ENCODE measurements at places on chromosomes 4 and X.

DNA sequence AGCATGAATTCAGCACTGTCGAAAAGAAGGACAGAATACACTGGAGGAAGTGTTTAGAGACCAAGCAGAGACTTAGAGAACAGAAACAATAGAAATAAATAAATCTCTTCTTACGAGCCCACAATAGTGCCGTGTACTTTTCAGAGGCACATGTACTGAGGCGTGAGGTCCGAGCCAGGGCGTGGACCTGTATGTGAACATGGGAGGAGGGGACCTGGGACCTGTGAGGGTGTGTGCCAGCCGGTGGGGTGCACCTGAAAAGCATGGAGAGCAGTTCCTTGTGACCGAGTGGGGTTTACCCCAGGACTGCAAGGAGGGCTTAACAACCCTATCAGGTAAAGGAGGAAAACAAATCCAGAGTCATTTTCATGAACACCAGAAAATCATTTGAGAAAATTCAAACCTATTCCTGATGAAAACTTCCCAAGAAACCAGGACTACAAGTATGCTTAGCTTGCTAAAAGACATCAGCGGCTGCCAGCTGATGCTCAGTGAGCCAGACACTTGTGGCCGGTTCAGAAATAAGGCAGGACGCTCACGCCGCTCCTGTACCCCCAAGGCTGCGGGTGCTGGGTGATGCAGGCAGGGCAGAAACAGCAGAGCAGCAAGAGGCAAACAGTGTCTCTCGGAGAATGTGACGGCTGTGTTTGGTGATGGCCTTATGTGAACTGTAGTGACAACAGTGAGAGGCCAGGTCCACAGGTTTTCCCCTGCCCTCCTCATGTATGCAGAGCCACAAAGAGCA, 37.1 kb downstream of the NELFA start:
- DNase-seq, result no peak

- no peak for DNase-seq
These were observed 146.9 kb downstream of the GRID2 start for GRCh38 chr4:92450694-92451093.

GRCh38 chr4:42995343-42995944, 102.9 kb downstream of the GRXCR1 start:
- peak; percentile 41 for DNase-seq

GRCh38 chr4:83075311-83076095, 39.0 kb downstream of the PLAC8 start:
- no peak for DNase-seq

GRCh38 chrX:43881410-43882293, 598 bp downstream of the MAOB start:
- DNase-seq, result no peak

- peak; percentile 74 for DNase-seq
These were observed 1.5 kb downstream of the GRID2 start for GRCh38 chr4:92305148-92305877.

GRCh38 chr4:78971326-78971725, 32.1 kb upstream of the PAQR3 start:
- no peak for DNase-seq

GRCh38 chrX:106247162-106247561, 79.1 kb downstream of the PWWP3B start:
- no peak for DNase-seq

- DNase-seq, result no peak
These were observed 248.0 kb downstream of the SPATA18 start for GRCh38 chr4:52299120-52299519.

GRCh38 chr4:22997358-22998224, 304.9 kb downstream of the GBA3 start:
- DNase-seq, result no peak

DNA sequence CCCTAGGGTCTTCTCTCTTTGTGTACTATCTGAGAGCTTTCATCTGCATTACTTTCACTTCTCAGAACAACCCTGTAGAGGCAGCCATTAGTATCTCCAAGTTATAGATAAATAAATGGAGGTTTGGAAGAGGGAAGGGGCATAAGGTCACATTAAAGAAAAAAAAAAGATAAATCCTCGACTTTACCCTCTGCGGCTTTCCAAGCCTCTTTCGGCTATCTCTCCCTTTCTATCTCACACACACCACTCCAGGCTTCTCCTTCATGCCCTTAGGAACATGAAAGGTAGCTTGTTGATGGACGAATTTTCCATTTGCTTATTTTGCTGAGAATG, 660 bp upstream of the ARHGEF9 start:
- no peak for DNase-seq

- DNase-seq, result no peak
These were observed 145.6 kb downstream of the POLA1 start for GRCh38 chrX:24839331-24839730.

- DNase-seq, result no peak
These were observed 186.2 kb upstream of the CPXCR1 start for GRCh38 chrX:88560673-88561330.

DNA sequence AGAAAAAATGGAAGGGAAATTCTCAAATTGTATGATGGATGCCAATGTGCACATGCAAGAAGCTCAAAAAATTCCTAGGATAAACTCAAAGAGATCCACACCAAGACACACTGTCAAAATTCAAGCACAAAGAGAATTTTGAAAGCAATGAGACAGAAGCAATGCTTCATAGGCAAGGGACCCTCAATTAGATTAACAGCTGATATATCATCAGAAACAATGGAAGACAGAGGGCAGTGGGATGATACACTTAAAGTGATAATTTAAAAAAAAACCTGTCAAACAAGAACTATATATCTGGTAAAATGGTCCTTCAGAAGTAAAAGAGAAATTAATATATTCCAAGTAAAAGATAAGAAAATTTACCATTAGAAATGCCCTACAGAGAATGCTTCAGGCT, 306.3 kb upstream of the PCDH7 start:
- no peak for DNase-seq

DNA sequence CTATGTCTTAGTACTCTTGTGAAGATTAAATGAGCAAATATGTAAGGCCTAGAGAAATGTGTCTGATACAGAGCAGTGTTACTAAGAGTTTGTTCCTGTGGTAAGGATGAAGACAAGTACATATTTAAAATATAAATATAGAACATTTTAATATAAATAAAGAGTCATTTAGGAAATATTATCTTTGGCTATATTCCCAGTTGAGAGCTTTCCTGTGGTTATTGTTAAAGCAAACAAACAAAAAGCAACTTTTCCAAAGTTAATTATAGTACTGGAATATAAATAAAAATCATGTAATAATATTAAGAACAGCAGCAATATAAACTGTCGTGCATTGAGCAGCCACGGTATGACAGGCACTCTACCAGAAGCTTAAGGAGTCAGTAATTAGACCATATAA, 472.5 kb downstream of the INPP4B start:
- DNase-seq, result no peak

- no peak for DNase-seq
These were observed 591.2 kb downstream of the ZNF674 start for GRCh38 chrX:45954026-45954425.

DNA sequence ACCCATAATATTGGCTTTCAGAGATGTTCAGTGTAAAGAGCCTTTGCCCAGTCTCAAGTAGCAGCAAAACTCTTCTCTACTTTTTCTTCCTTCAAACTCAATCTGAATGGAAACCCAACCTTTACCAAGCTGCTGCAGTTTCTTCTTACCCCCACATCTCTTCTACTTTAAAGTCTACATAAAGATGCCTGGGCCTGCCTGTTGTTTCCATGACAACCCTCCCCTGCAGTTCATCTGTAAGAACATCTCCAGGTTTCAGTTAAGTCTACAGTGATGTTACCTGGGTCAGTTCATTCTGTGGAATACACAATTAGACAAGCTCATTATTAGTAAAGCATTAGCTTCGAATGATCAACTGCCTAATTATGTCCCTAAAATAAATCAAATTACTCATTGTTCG, 81.4 kb downstream of the SPANXN3 start:
- DNase-seq, result no peak

DNA sequence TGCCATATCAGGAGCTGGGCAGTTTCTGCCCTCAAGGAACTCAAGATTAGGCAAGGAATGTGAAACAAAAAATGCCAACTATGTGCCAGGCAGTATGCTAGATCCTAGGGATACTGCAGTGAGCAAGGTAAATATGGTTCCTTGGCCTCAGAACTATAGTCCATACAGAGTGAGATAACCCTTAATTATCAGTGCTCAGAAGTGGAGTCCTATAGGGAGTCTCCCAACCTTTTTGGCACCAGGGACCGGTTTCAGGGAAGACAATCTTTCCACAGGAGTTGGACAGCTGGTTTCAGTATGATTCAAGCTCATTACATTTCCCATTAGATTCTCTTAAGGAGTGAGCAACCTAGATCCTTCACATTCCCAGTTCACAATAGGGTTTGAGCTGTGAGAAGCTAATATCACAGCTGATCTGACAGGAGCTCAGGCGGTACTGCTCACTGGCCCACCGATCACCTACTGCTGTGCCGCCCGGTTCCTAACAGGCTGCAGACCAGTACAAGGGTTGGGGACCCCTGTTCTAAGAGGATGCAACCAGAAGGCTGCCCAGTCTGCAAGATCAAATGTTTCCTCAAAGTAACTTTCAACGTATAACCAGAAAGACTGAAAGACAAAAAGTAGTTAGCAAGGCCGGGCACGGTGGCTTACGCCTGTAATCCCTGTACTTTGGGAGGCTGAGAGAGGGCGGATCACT, 1.7 kb upstream of the SRP72 start:
- DNase-seq, result no peak

GRCh38 chr4:71691416-71692073, 92.3 kb downstream of the GC start:
- DNase-seq, result no peak

- DNase-seq, result no peak
These were observed 32.6 kb downstream of the HMX1 start for GRCh38 chr4:8838961-8839431.

DNA sequence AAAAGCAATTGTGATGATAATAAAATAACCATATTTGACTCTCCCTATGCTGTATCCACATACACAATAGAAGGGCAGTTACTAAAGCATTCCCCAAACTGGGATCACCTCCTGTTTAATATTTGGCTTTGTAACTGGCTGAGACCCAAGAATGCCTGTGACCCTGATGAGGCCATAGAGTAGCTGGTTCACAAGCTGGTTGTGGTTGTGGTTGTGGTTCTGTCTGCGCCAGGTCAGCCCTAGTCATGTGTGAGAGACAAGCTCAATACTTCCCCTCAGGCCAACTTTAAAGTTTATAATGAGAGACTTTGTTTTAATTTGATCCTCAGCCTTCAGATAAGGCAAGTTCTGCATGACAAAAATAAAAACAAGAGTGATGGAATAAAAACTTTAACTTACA, 209.9 kb downstream of the PARM1 start:
- no peak for DNase-seq

DNA sequence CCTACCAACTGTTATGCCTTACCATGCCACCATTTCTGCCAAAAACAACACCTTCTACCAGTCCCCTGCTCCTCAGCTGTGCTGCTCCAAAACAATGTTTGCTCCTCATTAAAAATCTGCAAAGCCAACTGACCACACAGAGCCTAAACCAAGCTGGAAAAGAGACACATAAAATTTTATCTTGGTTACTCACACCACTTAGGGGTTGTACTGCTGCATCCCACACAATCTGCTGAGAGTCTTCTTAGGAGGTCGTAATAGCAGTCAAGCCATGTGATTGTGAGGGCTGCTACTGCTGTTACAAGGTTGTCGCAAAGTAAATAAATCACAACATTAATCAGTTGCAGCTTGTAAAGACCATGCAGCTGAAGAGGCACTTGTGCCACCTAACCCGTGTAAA, 607.4 kb upstream of the FAM241A start:
- peak; percentile 6 for DNase-seq

DNA sequence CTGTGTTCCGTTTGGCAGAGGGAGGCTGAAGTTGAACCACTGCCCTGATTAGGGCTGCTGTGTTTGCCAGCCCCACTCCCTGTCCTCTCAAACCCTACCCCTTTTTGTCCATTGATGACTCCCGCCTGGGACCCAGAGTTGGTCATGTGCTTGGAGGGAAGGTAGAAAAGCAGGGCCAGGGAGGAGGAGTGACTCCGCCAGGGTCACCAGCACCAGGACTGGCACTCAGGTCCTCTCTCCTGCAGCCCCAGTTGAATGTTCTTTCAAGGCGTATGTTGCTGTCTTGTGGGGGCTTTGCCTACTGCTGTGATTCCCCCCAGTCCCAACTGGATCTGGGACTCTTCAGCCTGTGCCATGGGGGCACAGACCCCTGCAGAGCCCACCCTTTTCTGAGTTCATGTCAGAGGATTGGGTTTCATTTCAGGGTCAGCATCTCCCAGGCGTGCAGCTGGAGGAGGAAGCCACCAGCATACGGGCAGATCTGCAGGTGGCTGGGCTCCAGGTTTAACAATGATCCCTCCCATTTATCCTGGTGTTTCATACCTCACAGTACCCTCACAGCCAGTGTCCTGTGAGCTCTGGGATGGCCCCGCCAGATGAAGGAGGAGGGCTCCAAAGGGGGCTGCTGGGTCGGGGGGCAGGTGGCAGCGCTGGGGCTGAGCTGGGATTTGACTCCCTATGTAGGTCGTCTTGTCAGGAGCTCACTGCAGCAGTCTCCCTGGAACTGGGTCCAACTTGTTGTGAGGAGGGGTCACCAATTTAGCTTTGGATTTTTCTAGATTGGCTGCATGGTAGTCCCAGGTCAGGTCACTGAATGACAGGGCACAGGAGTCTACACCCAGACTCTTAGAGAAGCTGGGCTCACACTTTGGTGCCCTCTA, 55.7 kb downstream of the MSX1 start:
- DNase-seq, result no peak

DNA sequence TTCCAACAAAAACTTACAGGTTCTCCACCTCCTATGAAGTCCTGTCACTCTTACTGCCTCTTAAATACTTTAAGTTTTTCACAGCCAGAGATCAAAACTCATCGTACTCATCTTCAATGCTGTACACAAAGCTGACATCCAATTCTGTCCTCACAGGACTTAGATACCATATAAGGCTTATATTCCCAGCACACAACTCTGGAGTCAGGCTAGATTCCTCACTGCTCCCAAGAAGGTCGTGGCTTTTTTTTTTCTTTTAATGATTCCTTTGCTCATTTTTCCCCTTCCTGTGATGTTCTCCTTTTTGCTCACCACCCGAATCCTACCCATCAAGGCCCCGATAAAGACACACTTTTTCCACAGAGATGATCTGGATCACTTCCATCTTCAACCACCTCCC, 914 bp downstream of the TRAPPC2 start:
- DNase-seq, result no peak

DNA sequence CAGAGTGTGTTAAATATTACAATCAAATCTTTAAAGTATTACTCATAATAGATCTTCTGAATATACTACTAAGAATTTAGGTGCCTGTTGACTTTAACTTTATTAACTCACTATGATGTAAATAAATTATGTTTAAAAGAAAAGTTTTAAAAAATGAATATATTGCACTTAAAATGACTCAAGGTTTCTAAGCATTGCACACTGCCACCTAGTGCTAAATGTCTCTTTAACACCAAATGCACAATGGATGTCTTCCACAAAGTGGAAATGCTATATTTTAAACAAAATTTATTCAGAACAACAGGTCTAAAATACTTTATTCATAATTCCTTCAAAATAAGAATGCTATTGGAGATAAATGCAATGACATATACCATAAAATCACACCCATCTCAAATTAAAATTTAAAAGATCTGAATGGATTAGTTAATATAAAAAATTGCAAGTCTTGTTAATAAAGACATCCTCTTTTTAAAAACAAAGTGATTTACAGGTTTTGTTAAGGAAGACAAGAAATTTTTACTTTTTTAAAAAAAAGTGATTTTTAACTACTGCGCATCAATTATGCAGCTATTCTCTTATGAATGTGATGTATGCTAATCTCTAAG, 5.5 kb downstream of the INPP4B start:
- no peak for DNase-seq
